ENCODE measurements at places on chromosomes 12 and 14. TPM values are rescaled to one million over a fixed set of nuclear protein-coding genes. Genes with fewer than 3 reads are reported as not detected.

Gene MSI1
- total RNA-seq = not detected

Gene ATL1
- total RNA-seq = 10.7 TPM

Gene STRAP
- total RNA-seq = 93.9 TPM

Gene TBX5
- total RNA-seq = not detected

Gene AKAP3
- 0.81 TPM for total RNA-seq

Gene WBP11
- total RNA-seq = 15.9 TPM

Gene KRT6B
- not detected for total RNA-seq

Gene TEX22
- 1.5 TPM for total RNA-seq

Gene CLEC6A
- not detected for total RNA-seq

Gene TROAP
- 11.3 TPM for total RNA-seq

Gene PPP1R1A
- total RNA-seq = not detected

Gene CCDC198
- not detected for total RNA-seq

Gene BCAT1
- total RNA-seq = 186 TPM

Gene ASIC1
- total RNA-seq = 4.9 TPM

Gene RHNO1
- total RNA-seq = 41.4 TPM

Gene CAMKK2
- total RNA-seq = 23.8 TPM

Gene ITPR2
- total RNA-seq = 79.5 TPM

Gene ALX1
- total RNA-seq = 1.2 TPM

Gene PABPN1
- 53.4 TPM for total RNA-seq

Gene CMA1
- not detected for total RNA-seq

Gene DPF3
- total RNA-seq = 16.3 TPM

Gene PMCH
- total RNA-seq = 0.27 TPM

Gene JDP2
- 80.1 TPM for total RNA-seq

Gene SAMD15
- total RNA-seq = 2.0 TPM

Gene COX6A1
- total RNA-seq = 366 TPM

Gene ACSM4
- not detected for total RNA-seq

Gene ARHGAP5
- 85.4 TPM for total RNA-seq

Gene EGLN3
- 0.18 TPM for total RNA-seq

Gene RTN1
- total RNA-seq = 0.27 TPM

Gene DCN
- 2,298 TPM for total RNA-seq

Gene CLEC2A
- not detected for total RNA-seq

Gene PRMT5
- total RNA-seq = 23.0 TPM

Gene BBOF1
- 9.8 TPM for total RNA-seq

Gene MED6
- total RNA-seq = 19.7 TPM

Gene KRT72
- not detected for total RNA-seq

Gene OAS1
- total RNA-seq = 7.8 TPM

Gene SERPINA12
- total RNA-seq = not detected

Gene EMP1
- total RNA-seq = 244 TPM

Gene ZFYVE26
- total RNA-seq = 24.3 TPM

Gene COL2A1
- not detected for total RNA-seq

Gene TAS2R14
- 5.2 TPM for total RNA-seq

Gene AQP5
- total RNA-seq = 2.4 TPM

Gene TAS2R42
- total RNA-seq = not detected

Gene PITPNM2
- 4.1 TPM for total RNA-seq

Gene PLEKHG7
- total RNA-seq = not detected

Data from fibroblast of the aortic adventitia (primary cell).